ENCODE measurements at places on chromosomes 1 and 21.

GRCh38 chr1:114289306-114289705 lies 135.6 kb upstream of the SYT6 start:
- DNase-seq: no peak

DNA sequence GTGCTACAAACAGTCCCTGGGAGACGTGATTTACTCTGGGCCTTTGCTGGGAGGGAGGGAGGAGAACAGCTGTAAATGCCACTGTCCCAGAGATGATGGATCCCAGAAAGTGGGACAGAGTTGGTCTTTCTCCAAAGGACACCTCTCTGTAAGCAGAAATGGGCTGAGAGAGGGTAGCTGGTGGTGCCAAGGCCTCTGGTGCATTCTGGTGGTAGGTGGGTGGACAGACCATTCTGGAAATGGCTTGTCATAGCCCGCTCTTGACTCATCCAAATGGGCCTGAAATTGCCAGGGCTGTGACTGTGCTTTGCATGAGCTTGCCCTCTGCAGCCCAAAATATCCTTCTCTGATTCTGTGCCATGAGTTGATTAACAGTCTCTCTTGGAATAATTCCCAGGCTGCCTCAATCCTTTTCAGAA lies 36.1 kb downstream of the CCDC185 start:
- no peak for DNase-seq

DNA sequence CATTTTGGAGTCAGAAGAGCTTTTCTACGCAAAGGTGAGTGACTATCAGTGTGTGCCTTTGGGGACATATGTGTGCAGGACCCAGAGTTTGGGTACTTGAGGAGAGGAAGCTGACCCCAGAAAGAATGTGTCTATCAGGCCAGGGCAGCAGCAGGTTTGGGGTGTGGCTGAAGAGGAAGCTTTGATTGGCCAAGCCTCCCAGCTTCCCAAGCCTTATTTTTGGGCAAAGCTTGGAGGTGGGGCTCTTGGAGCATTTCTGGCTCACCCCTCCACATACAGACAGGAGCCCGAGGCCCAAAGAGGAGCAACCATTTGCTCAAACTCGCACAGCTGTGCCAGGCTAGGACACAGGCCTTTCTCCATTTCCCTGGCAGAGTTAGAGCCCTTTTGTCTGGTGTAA lies 4.7 kb downstream of the GPR3 start:
- DNase-seq: no peak

DNA sequence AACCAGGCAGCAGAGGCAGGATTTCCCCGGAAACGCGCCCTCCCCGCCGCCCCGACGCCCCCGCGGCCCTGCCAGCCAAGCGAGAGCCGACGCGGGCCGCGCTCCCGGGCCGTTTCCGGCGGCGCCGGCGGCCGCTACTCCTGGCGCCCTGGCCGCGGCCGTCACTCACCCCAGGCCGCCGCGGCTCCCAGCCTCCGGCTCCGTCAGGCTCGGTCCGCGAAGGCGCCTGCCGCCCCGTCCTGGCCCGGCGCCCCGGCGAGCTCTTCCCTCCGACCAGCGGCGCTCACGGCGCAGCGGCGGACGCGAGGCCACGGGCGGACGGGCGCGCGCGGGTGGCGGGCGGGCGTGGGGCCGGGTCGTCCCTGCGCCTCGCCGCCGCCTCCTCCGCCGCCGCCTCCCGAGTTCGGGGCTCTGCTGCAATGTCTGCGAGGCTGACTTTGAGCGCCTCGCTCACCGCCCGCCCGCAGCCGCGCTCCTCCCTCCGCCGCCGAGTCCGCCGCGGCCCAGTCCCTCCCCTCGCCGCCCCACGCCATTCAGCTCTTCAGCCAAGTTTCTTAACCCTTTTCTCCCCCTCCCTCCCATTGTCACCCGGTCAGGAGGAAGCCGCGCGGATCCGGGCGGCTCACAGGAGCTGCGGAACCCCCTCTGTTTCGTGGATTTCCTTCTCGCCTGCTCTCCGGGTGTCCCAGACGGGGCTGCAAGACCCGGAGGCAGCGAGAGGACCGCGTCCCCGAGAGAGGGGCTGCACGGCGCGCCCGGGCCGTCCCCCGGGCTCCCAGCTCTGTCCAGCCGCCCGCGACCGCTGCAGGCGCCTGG lies at the start of gene NRIP1:
Gene NRIP1, minus strand, starts transcription at position 425 of the 816 bp plus-strand sequence. CDS start 96,808 bp downstream, outside the sequence.
- peak; percentile 50 for DNase-seq

- DNase-seq: no peak
Observed at GRCh38 chr1:67166196-67166595, at the start of gene IL23R. Gene IL23R, plus strand, starts transcription at chr1:67166454. Its CDS starts 1,667 bp downstream, at chr1:67168121.

DNA sequence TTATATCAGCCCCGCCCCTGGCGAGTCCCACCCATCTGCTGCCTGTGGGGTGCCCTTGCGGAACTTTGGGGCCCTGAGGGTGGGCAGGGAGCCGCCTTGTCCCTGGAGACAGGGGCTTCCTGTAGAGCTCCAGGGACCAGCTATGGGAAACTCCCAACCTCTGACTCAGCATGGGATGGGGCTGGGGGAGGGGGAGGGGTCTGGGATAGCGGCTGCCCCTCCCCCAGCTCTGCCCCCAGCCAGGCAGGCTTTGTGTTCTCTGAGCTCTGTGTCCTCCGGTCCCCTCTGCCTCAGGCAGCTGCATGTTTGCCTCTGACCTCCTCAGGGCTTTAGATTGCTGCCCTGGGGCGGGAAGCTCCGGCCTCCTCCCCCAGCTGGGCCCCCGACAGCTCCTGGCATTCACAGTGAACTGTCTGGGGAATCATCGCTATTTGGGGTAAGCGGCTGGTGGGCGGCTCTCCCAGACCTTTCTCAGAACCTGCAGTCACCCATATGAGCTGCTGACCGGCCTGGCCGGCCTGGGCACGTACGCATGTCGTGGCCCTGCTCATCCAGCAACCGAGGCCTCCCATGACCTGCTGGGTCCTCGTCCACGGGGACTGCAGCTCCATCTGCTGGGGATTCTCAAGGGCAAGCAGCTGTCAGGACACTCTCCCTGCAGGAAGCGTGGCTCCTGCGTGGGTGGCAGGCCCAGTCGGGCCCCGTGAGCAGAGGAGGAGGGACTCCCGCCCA lies 17.1 kb downstream of the ARHGEF16 start:
- no peak for DNase-seq

- DNase-seq: no peak
Observed at GRCh38 chr1:108034396-108034795, 69.4 kb upstream of the VAV3 start.

DNA sequence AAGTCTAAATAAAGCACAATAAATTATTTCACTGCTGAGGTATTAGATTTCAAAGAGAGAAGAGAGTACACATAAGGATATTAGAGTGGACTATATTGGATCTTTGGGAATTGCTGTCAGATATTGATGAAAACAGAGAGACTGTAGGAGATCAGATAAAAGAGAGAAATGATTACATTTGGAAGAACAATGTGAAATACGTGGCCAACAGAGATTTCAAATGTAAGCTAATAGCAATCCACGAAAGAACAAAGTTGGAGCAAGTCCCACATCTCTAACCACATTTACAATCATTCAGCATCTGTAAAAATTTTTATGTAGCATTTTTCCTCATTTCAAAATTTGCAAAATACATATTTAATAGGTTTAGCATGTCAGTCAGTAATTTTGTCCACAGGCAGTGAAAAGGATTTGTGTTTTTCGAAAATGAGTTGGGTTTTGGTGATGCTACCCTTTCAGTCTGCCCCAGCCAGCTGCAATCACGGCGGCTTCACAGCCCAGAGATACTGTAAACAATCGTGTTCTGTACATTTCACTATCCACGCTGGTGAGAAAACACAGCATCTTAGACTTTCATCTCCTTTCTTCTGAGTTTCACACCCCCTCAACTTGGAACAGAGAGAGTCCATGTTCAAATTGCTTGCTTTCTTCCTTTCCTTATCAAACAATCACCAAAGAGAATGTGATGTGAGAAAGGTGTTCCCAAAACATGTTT lies 209.1 kb upstream of the LYPLAL1 start:
- DNase-seq: no peak

DNA sequence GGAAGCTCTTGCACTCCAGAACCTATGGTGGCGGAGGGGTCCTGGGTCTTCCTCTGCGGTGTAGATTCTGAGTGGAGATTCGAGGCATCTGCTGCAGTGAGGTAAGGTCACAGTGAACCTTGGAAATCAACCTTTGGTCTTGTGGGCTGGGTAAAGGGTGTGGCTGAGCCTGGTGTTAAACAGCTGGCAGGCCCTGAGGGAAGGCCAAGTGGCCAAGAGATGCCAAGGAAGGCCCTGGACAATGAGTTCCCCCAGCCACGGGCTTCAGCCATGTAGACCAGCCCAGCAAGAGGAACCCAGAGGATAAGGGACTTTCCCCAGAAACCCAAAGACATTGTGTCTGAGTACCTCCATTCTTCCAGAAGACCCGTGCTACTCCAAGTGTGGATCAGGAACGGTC lies 137.2 kb upstream of the ETS2 start:
- DNase-seq: no peak

DNA sequence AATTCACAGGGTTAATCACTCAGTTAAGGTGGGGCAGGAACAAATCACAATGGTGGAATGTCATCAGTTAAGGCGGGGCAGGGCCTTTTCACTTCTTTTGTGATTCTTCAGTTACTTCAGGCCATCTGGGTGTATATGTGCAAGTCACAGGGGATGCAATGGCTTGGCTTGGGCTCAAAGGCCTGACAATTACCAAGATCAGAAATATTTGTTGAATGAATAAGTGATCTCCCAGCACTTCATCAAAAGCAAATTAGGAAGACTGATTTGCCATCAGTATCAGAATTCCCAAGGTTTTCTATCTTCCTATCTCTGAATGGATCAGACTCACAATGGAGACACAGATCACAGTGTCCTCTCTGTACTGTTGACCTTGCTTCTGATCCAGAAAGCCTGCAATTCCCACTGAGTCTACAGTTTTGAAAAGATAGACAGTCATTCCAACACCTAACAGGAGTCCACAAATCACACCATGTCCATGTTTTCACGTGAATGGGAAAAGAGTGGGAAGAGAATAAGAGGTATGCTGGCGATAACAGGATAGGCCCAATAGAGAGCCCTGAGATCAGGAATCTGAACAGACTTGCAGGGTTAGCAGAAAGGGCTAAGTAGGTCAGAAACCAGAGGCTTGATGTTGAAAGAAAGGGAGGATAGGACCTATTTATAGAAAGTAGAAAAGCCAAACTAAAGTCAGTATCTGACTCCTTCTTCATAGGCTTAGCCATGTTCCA lies 75.3 kb downstream of the KCNK1 start:
- no peak for DNase-seq

- no peak for DNase-seq
Observed at GRCh38 chr1:225744745-225745144, 32.9 kb upstream of the SRP9 start.

GRCh38 chr1:17078991-17079868 lies 25.4 kb upstream of the SDHB start:
- no peak for DNase-seq
